NCI-H460 (cell line): ENCODE measurements at places on chromosomes 7 and 10. TPM values are rescaled to one million over a fixed set of nuclear protein-coding genes. Genes with fewer than 3 reads are reported as not detected.
A peak's percentile ranks its signal among the peaks of the same experiment; 100 is the strongest.

GRCh38 chr7:72272479-72272878 lies 139.7 kb downstream of the CALN1 start:
- DNase-seq = no peak

DNA sequence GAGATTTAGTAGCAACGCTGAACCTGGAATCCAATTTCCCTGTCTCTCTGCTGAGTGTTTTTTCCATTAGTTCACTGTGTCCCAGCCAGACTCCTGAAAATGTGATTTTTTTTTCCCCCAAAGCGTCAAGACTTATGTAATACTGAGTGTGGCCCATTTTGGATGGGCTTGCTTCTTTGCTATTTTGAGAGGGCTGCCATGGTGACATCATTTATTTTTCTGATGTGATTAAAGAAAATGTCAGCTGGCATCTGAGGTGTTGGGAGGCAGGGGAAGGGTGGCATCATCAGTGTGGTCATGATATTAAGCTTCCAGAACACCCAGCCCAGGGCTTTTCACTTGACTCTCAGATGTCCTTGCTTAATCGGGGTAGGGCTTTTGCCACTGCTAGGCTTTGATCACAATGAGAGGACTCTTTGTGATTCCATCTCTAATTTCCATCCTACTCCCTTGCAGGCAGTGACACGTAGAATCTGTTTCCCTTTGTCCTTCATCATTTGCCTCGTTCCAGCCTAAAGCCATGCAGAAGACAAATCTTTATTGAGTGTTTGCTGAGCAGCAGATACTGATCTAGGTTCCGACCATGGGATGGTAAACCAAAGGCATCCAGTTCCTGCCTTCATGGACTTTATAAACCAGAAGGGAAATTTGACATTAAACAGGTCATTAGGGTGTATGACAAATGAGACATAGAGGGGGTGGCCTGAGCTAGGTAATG lies 7.4 kb downstream of the ZNF365 start:
- no peak for DNase-seq

DNA sequence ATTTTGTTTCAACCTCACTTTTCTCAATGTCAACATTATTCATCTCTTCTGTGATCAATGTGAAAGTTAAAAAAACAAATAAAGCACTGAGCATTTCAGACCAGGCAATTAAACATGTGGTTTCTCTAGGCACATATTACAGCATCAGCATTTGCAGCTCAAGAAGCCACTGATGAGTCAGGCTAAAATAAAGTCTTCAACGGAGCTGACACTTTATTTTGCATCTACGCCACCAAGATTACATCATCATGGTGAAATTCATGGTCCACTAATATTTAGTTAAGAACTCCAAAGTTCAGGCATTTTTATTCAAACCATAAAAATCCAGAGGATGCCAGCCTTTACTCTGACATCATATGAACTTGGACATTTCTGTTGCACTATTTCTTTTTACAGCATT lies 33.0 kb downstream of the MAGI2 start:
- DNase-seq = peak; percentile 84

Gene LEP
- total RNA-seq = not detected in 2 replicates

Gene PNLIPRP3
- total RNA-seq = not detected in 2 replicates

GRCh38 chr7:129264534-129264933 lies 39.7 kb downstream of the AHCYL2 start:
- DNase-seq = no peak

- no peak for DNase-seq
These were observed 617.7 kb upstream of the ANKRD30A start for GRCh38 chr10:36507715-36508114.

GRCh38 chr7:26620352-26620751 lies 244.0 kb downstream of the SKAP2 start:
- peak; percentile 33 for DNase-seq

DNA sequence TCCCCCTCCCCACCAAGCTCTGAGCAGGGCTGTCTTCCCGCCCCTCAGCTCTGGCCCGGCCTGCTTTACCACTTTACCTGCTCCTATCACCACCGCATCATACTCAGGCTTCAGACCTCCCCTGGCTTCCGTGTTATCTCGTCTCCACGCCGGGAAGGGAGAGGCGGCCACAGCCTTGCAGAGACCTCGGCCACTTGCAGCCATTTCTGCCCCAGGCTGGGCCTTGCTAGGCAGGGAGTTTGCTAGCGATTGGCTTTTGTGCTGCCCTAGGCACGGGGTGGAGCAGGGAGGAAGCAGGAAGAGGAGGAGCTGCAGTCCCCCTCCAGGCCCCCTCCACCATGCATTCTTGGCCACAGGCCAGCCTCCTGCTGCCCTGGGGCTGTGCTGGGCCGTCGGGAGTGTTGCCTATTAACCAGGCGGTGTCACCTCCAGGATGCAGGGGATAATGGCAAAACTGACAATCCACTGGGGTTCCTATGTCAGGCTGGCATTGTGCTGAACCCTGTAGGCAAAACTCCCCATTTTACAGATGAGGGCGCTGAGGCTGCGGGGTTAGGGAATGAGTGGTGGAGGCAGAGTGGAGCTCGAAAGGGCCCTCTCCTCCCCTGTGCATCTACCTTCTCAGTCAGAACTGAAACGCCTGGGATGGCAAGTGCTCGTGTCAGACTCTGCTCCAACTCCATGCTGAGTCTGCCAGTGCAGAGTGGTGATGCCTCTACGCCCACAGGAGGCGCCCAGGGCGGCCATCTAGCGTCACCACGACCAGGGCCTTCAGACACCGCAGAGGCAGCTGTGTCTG lies at the start of gene PYROXD2:
Gene PYROXD2 (minus strand): TSS at position 251 of the 799 bp plus-strand sequence. CDS start 47 bp downstream, at position 204.
- DNase-seq = peak; percentile 85

Gene OR2A7
- total RNA-seq = not detected in 2 replicates

DNA sequence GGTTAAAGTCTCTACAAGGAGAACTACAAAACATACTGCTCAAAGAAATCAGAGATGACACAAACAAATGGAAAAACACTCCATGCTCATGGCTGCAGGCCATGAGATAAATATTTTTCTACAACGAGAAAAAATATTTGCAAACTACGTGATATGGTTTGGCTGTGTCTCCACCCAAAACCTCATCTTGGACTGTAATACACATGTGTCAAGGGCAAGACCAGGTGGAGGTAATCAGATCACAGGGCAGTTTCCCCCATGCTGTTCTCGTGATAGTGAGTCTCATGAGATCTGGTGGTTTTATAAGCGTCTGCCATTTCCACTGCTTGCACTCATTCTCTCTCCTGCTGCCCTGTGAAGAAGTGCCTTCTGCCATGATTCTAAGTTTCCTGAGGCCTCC lies 57.8 kb downstream of the COA1 start:
- DNase-seq = no peak

Gene HELLS
- 29.8 and 35.8 TPM in 2 replicates for total RNA-seq

DNA sequence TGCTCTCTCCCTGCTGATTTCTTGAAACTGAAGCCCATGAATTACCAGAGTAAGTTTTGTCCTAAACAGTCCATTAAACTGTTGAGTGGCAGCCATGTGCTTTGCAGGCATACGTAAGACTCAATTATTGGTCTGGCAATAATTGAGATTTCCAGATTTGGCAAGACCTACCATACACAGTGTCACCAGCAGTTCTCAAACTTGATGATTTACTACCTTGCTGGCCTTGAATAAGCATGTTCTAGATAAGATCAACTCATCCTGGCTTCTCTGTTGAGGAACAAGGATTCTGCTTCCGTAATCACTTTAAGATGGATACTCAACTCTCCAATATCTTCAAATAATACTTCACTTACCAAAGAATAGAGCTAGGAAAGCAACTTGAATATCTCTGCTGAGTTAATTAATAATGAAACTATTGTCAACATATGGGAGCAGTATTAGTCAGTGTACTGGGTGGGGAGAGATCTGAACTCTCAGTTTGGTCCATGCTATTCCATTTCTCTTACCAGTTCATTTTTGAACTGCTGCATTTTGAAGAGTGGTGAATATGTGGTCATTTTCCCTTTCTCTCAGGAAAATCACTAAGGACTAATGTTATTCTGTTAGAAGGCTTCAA lies 181.4 kb downstream of the IPMK start:
- DNase-seq = no peak

- DNase-seq = no peak
These were observed 195.6 kb upstream of the RHOBTB1 start for GRCh38 chr10:61139592-61139953.

Gene PHYHIPL
- not detected in 2 replicates for total RNA-seq

Gene STOX1
- total RNA-seq = 1.6 and 1.8 TPM in 2 replicates

DNA sequence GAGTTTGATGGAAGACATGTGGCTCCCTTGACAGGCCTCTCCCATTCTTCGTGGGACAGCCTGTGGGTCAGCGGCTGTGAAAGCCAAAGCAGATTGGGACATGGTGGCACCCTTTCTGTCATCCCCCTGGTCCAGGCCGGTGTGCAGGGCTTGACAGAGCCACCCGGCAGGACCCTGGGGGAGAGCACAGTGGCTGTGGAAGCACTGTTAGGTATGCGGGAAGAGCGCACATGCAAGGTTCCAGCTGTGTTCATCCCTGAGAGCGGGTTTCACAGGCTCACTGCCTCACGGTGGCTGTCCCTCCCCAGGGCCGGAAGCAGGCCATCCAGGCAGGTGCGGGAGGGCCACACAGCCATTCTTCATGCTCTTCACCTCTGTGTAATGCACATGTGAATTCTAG lies 29.8 kb downstream of the SHH start:
- DNase-seq = no peak

DNA sequence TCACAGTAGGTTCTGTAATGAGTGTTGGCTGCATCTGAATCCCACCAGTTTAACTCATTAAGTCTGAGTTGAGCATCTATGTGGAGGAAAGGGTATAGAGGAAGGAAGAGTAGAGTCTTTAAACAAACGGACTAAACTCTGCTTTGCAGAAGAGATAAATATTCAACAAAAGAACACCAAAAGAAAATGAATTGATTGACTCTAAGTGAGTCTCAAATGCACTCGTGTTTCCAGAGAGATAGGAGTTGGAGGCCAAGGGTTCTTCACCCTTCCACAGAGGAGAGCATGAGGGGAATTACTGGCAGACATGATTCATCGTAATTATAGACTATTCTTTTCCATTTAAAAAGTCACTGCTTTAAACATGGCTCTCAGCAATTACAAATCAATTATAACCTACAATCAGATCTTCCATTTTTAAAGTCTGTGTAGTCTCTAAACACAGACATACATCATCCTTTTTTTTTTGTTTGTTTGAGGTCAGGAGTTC lies 56.3 kb downstream of the PLPP4 start:
- DNase-seq = no peak

DNA sequence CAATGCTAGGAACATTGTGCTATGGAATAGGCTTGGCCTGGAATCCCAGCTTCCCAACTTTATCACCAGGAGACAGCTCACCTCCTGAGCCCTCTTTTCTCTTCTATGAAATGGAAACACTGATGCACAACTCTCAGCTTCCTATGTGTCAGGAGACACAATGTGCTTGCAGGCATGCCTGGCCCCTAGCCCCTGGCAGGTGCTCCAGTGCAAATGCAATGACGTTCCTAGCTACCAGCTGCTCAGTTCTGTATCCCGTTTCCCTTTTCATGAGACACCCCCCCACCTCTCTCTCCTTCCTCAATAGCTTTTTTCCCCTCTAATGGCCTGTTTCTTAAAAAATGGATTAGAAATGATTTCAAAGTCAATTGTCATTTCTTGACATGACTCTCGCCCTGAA lies 30.7 kb downstream of the HABP2 start:
- DNase-seq = no peak

Gene ADIRF
- total RNA-seq = not detected in 2 replicates

- peak; percentile 81 for DNase-seq
These were observed 7.3 kb downstream of the FGFBP3 start for GRCh38 chr10:91901784-91902677.

Gene IFIT2
- 1.1 and 1.2 TPM in 2 replicates for total RNA-seq

DNA sequence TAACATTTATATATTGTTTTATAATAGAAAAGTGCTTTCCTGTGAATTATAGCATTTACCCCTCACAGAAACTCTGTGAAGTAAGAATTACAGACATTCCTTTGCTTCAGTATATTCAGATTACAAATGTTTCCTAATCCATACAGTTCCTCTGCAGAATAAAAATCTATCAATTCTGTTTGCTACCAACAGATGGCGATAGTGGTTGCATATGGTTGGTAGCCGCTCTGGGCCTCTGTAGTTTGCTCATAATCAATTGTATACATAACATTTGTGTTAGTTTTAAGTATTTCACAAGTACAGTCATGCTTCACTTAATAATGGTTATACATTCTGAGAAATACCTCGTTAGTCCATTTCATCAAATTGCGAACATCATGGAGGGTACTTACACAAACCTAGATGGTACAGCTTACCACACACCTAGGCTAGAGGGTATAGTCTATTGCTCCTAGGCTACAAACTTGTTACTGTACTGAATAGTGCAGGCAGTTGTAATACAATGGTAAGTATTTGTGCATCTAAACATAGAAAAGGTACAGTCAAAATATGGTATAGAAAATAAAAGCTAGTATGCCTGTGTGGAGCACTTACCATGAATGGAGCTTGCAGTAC lies 94.4 kb upstream of the STEAP4 start:
- peak; percentile 23 for DNase-seq

- DNase-seq = no peak
These were observed 35.7 kb downstream of the NAPEPLD start for GRCh38 chr7:103113164-103113563.

GRCh38 chr7:75878769-75879611 lies at the start of gene RHBDD2:
Gene RHBDD2 (plus strand): TSS chr7:75879034. CDS start chr7:75879083, 49 bp downstream.
- DNase-seq = peak; percentile 93

Gene AKR1C4
- not detected in 2 replicates for total RNA-seq

DNA sequence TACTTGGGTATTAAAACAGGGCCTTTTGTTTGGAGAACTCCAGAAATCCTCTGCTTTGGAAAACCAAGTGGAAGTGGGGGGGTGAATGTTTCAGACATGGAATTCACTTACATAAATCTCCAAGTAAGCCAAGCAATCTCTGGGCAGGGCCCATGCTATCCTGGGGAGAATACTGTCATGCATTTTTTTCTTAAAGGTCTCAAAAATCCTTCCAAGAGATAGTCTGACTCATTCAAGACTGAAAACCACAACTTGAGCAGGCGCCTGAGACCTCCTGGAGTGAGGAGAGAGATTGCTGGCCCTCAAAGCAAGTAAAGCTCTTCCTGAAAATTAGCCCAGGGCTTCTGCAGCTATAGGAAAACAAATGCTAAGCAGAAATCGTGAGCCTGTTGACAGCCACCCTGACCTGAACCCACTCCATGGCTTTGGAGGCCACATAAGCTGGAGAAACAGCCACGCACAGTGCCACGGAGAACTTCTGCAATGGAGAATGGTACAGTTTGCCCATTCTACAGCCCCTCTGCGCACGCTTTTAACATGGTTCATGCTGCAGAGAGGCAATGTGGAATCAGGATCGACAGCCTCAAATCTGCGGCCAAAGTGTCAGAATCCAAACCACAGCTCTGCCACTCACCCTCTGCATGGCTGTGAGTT lies 203.1 kb upstream of the AUTS2 start:
- no peak for DNase-seq
